ENCODE measurements at places on chromosomes 3 and 15. TPM values are rescaled to one million over a fixed set of nuclear protein-coding genes. Genes with fewer than 3 reads are reported as not detected.

Gene CRYGS
- total RNA-seq = 4.7 TPM

Gene ZNF774
- 2.1 TPM for total RNA-seq

Gene CMTM6
- 102 TPM for total RNA-seq

Gene FILIP1L
- 2.4 TPM for total RNA-seq

Gene ANKUB1
- total RNA-seq = not detected

Gene CIDEC
- not detected for total RNA-seq

Gene ACSBG1
- 0.28 TPM for total RNA-seq

Gene ARGFX
- not detected for total RNA-seq

Gene CPN2
- total RNA-seq = not detected

Gene PIERCE2
- total RNA-seq = not detected

Gene GADL1
- not detected for total RNA-seq

Gene SSUH2
- not detected for total RNA-seq

Gene CIP2A
- total RNA-seq = 66.6 TPM

Gene RTP4
- 24.3 TPM for total RNA-seq

Gene SUSD5
- not detected for total RNA-seq

Gene C3orf85
- total RNA-seq = not detected

Gene CACNA1D
- 1.5 TPM for total RNA-seq

Gene FBXW12
- total RNA-seq = not detected

Gene EPHB1
- total RNA-seq = 0.35 TPM

Gene NUP210
- 186 TPM for total RNA-seq

Gene SV2B
- not detected for total RNA-seq

Gene GOLGA6B
- total RNA-seq = not detected

Gene TOP2B
- 128 TPM for total RNA-seq

Gene ISY1
- total RNA-seq = 44.4 TPM

Gene LYZL4
- not detected for total RNA-seq

Gene CCDC13
- 0.41 TPM for total RNA-seq

Gene TMEM40
- not detected for total RNA-seq

Gene CHRNA7
- 0.55 TPM for total RNA-seq

Gene POC1A
- total RNA-seq = 29.5 TPM

Gene SELENOT
- total RNA-seq = 130 TPM

Gene TMEM45A
- total RNA-seq = 0.26 TPM

Gene PCLAF
- 138 TPM for total RNA-seq

Gene HCN4
- not detected for total RNA-seq

Gene IQSEC1
- total RNA-seq = 37.6 TPM

Gene RNF7
- total RNA-seq = 53.4 TPM

Gene GNAT1
- not detected for total RNA-seq

Gene ZPLD1
- total RNA-seq = not detected

Gene AMT
- 3.2 TPM for total RNA-seq

Gene GRK7
- not detected for total RNA-seq

Gene AGBL1
- not detected for total RNA-seq

Gene TMEM108
- not detected for total RNA-seq

Gene ZNF620
- total RNA-seq = 8.3 TPM

Gene IQCF2
- total RNA-seq = not detected

Gene NAALADL2
- total RNA-seq = not detected

Gene TMOD2
- total RNA-seq = 6.9 TPM

All from activated CD8-positive, alpha-beta memory T cell treated with anti-CD3 and anti-CD28 coated beads, Interleukin-2, amount 10 ng/mL, durations not matched to agents 7 days and 5 days (primary cell).